ENCODE measurements at places on chromosomes 7 and 10.

DNA sequence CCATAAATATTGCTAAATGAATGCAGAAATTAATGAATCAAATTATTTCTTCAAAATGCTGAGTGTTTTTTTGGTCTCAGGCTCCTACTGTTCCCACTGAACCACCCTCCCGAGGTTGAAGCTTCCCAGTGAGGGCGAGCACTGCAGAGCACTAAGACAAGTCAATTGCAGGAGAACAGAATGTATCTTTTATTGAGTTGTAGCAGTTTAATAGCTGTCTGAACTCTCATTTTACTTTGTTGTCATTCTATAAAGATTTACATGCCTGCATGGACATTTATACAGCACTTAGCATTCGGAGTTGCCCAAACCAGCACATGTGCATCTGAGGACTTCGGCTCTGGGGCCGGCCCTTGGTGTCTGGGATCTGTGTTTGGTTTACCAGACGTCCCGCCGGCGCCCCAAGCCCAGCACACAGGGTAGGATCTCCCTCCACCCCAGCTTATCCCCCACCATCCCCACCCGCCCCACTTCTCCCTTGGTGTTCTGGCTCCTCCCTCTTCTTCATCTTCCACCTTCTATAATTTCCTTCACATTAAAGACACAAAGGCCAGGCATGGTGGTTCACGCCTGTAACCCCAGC is 211.0 kb upstream of the SH2B2 start:
- DNase-seq, result no peak

DNA sequence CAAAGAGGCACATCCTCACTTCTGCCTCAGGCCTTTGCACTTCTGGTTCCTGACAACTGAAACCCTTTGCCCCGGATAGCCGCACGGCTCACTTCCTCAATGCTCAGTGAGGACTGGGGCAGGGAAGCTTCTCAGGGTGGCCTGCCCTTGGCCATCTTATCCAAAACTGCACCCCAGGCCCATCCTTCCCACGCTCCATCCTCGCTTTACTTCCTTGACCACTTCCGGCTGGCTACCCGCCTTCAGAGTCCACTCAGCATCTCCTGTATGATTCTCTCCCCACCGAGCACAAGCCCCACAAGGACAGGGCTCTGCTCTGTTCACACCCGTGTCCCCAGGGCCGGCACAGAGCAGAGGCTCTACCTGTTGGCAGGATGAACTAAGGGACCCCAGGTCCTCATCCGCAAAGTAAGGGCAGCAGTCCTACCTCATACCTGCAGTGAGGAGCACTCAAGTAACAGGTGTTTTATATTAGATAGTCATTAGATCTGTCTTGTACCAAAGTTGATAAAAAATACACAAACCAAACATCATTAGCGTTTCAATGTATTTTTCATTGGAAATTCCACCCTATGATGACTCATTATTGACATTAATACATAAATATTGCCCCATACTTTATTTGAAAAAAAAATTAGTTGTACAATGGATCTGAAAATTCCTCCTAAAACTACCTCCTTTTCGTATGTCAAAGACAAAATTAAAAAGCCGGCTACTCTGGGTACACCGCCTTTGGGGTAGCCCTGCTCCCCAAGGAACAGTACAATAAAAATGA is 35.0 kb downstream of the GNA12 start:
- DNase-seq, result no peak

DNA sequence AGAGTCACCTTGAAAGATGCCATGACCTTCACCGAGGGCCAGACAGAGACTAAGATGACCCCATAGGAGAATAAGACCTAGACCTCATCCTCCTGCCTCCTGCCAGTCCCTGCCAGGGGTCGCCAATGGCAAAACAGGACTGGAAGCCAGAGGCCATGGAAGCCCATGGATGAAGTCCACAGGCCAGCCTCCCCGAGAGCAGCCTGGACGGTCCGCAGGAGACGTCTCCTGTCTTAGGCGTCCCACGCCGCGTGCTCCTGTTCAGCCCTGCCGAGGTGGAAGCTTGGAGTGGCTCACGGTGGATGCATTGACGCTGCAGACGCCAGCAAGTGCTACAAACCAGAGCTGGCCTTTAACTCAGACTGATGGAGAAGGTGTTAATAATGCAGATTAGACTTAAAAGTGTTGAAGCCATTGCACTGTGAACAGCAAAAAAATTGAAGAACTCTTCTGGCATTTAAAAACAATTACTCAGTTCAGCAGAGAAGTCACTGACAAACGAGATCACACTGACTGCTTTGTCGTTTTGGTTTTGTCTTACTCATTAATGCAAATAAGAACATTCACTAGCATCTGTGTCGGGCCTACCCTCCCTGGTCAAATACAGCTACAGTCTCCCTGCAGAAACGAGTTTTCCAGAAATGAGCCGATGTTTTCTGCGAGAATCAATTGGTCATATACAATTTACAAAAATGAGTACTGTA is 38.1 kb upstream of the FAM20C start:
- DNase-seq, result no peak

- no peak for DNase-seq
Measured at GRCh38 chr10:22570234-22570633, 144.1 kb downstream of the PIP4K2A start.

DNA sequence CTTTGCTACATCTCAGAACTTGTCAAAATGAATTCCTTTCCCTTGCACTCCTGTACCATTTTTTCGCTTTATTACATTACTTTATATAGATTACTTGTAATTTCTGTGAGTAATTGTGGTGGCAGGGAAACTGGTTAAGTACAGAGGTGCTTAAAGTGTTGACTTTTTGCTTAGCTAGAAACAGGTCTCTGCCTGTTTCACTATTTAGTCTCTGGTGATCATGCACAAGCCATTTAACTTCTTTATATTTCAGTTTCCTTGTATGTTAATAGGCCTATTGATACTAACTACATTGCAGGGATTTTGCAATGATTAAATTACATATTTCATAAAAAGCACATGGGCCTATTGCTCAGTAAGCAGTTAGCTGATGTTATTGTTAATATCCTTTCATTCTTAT is 233.8 kb downstream of the PRKG1 start:
- no peak for DNase-seq

GRCh38 chr7:147636553-147636952 is 954.0 kb upstream of the C7orf33 start:
- no peak for DNase-seq

- no peak for DNase-seq
Measured at GRCh38 chr7:29875741-29876140, 69.4 kb downstream of the WIPF3 start.

DNA sequence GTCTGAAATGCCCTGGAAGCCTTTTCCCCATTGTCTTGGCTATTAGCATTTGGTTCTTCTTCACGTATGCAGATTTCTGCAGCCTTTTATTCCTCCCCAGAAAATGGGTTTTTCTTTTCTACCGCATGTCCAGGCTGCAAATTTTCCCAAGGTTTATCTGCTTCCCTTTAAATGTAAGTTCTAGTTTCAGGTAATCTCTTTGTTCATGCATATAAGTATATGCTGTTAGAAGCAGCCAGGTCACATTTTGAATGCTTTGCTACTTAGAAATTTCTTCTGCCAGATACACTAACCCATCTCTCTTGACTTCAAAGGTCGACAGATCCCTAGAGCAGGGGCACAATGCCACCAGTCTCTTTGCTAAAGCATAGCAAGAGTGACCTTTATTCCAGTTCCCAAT is 12.3 kb downstream of the THAP5 start:
- DNase-seq, result no peak

- DNase-seq, result no peak
Measured at GRCh38 chr7:75980430-75981202, 13.8 kb downstream of the TMEM120A start.

DNA sequence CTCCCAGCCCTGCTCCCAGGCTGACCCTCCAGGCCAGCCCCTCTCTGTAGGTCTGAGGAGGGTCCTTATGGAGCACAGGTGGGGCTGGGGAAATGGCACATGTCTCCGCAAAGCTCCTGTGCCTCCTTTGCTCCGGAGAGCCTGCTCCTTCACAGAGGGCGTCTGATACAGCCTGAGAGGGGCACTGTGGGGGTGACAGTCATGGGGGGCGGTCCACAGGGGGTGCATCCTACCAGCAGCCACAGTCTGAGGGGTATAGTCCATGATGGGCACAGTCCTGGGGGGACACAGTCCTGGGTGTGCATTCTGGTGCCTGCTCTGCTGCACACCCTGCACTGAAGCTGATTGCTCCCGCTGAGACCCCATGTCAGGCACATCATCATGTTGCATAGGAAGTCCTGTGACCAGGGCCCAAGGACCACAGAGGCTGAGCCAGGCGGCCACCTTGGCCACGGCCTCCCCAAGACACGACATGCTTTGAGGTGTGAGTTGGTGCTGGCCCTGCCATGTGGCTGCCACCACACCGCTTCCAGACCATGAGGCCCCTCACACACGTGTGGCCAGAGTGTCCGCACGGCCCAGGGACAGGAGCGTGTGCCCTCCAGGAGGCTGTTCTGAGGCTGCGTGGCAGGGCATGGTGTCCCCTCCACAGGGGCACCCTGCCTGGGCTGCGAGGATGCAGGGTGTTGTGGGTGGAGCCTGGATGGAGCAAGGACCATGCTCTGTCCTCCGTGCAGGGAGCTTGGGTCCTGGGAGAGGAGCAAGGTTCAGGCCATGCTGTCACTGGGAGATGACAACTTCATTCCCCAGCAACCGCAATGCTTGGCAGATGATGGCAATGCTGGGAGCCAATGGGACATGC is 59.2 kb downstream of the PWWP2B start:
- no peak for DNase-seq

GRCh38 chr10:102175415-102175814 is 23.2 kb downstream of the NOLC1 start:
- DNase-seq, result no peak

- DNase-seq, result peak; percentile 18
Measured at GRCh38 chr7:52260046-52260665, 775.3 kb upstream of the POM121L12 start.

GRCh38 chr10:120803972-120804371 is 47.2 kb upstream of the WDR11 start:
- peak; percentile 14 for DNase-seq

GRCh38 chr10:11159543-11160215 is 142.0 kb downstream of the CELF2 start:
- no peak for DNase-seq

DNA sequence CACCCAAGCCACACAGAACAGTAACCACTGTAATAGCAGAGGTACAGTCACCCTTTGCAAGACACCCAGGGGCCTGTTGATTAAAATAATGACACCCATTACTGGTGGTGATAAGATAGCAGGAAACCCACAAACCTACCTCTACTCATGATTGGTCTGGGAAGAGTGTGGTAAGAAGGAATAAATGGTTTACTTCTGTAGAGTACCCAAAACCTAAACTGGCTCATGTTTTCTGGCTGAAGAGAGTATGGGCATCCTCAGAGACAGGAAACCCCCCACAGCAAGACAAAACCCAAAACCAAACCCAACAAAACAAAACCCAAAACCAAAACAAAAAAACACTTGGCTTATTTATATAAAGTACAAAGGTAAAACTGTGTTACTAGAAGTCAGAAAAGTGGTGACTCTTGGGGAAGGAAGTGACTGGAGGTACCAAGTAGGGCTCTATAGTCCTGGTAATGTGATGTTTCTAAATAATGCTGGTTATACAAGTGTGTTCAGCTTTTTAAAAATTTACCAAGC is 15.5 kb upstream of the DNAJB12 start:
- no peak for DNase-seq

- DNase-seq, result peak; percentile 27
Measured at GRCh38 chr7:6491194-6491593, 43.4 kb upstream of the DAGLB start.

DNA sequence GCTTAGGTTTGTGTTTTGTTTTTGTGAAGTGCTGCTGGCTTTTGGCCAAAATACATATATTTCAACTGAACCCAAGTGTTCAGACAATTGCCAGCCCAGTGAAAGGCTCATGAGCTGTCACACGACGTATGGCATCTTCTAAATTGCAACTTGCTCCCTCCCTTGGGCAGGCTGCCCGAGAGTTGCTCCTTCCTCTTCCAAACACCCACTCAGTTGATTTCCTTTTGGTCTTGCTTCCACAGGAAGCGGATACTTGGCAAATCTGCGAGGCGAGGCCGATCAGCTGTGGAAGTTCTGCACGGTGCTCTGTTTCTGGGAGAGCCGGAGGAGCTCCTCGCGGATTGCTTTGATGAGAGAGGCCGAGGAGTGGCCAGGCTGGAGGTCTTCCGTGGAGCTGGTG is 39.6 kb upstream of the ATP6V0A4 start:
- peak; percentile 15 for DNase-seq

GRCh38 chr7:17732083-17732482 is 208.2 kb downstream of the SNX13 start:
- DNase-seq, result no peak

DNA sequence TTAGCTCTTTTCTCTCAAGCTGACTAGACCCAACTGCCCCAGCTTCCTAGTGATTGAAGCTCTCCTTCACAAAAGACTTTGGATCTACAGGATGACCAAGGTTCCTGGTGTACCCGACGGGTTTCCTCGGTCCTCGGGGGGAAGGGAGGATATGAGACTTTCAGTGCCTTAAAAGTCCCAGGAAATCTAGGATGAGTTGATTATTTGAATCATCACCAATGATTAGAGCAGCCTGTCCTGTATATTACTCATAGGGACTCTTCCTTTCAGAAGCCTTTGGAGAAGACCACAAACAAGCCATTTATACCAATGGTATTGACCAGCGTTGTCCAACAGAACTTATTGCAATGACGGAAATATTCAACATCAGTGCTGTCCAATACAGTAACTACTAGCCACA is 6.1 kb upstream of the ACTA2 start:
- no peak for DNase-seq

- DNase-seq, result peak; percentile 37
Measured at GRCh38 chr10:96470116-96470743, 43.5 kb downstream of the TLL2 start.

DNA sequence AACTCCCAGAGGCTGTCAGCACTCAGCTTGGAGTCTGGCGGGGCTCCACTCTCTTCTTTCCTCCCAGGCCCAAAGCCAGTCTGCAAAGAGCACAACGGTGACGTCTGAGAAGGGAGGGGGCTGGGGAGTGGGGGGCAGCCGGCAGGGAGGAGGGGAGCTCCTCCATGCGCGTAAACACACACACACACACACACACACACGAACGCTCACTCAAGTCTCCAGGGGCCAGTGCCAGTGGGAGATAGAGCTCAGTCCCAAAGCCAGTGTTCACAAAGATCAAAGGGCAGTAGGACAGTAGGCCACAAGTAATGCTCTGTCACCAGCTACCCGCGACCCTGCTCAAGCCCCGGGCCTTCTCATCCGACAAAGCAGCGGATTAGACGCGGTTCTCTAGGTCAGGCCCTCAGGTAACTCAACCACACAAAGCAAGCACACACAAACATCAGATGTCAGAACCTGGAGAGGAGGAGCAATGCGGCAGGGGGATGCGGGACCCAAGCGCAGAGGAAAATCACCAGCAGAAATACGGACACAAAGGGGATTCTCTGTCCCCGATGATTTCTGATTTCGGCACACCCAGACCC is 19.9 kb downstream of the TCAF1 start:
- DNase-seq, result peak; percentile 88

GRCh38 chr7:45923818-45924217 is 2.7 kb upstream of the IGFBP3 start:
- no peak for DNase-seq

GRCh38 chr7:79319369-79319768 is 134.1 kb downstream of the MAGI2 start:
- no peak for DNase-seq
